Epithelial cell of esophagus (primary cell): ENCODE measurements at places on chromosomes 12 and 14.

DNA sequence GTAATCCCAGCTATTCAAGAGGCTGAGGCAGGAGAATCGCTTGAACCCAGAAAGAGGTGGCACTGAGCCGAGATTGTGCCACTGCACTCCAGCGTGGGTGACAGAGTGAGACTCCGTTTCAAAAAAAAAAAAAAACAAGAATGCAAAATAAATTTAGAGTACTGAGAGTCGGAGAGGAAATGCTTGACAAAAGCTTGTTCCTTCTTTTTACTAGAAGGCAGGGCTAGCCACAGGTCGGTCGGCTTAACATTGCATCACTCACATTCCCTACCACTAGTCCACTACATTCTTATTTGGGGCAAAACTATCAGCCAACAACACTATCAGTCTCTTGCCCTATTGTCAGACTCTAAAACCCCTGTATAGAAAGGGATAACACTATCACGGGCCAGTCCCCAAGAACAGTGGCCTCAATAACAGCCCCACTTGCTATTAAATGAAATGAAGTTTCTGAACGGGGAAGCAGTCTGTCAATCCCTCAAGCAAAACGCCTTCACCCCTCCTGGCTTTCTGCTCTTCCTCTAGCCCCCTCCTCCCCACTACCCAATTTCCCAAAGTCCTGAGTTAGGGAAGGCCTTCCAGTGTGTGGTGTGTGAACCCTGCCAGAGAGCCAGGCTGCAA lies 1.0 kb downstream of the RNF41 start:
- DNase-seq: peak; percentile 42

DNA sequence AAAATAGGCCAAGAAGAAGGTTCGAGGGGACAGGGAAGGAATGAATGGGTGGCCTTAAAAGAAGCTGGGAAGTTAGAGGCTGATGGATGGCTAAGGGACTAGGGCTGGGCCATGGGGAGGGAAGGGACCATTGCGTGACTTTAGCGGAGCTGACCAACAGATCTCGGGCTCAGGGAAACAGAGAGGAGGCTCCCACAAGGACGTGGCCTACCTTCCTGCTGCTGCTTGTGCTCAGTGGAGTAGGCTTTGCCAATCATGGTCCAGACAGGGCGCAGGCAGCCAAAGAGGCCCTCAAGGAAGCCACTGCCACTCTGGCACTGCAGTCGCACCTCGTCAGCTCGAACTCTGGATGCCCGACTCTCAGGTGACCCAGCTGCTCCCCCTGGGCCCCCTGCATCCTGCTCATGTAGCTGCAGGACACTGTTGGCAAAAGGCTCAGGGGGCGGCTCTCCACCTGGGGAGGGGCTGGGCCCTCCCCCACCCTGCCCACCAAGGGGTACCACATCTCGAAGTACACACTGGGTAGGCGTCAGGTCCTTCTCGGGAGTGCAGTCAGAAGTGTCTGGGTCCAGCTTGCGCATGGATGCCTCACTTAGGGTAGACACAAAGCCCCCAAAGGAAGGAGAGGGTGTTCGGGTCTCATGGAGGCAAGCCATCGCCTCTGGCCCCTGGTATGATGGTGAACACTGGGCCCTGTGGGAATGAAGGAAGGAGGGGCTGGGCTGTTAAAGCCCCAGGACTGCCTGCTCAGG lies 12.3 kb downstream of the MAP3K12 start:
- DNase-seq: no peak

DNA sequence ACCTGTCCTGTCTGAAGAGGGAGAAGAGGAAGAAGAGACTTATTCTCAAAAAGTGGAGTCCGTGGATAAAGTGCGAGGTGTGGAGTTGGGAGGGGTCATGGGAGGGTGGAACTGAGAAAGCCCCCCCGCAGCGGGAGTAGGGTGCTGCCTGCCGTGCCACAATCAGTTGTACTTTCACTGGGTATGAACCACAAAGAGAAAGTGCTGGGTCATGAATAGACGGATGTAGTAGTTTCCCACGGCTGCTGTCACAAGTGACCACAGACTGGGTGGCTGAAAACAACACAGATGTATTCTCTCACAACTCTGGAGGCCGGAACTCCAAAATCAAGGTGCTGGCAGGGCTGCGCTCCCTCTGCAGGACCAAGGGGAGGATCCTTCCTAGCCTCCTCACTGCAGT lies 5.5 kb downstream of the DNAH10 start:
- DNase-seq: no peak

DNA sequence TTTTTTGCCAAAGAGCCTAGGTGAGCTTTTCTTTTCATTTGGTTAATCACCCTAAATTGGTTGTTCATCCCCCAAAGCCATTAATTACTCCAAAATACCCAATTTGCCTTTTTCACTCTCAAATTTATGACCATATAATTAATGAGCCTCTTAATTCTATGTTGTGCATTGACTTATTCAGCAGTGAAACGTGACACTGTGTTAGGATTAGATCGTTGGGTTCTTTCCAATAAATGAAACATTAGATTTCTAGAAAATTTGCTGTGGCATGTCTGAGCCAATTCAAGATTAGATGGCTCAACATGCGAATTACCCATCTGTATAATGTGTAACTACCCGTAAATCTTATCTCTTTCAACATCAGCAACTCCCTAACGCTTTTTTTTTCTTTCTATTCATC lies 273.4 kb downstream of the BMP4 start:
- DNase-seq: peak; percentile 10

- no peak for DNase-seq
Measured at GRCh38 chr14:73102806-73103497, 33.4 kb upstream of the PSEN1 start.

DNA sequence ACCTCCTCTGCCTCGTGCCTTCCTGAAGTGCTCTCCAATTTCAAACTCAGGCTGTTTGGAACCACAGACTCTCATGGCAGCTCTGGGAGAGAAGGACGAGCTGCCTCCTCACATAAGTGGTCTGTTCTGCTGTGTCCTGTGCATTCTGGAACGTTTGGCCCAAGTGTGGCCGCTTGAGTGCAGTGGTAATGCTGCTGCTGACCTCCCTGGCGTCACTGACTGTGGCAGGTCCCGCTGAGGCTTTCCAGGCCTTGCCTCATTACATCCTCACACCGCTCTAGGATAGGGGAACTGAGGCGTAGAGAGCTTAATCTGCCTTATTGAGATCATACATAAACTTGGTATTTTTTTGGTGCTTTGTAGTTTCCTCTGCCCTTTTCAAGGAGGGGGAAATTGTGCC lies 14.2 kb downstream of the CCDC92 start:
- no peak for DNase-seq

GRCh38 chr14:74988131-74988530 lies 14.6 kb upstream of the EIF2B2 start:
- peak; percentile 86 for DNase-seq

DNA sequence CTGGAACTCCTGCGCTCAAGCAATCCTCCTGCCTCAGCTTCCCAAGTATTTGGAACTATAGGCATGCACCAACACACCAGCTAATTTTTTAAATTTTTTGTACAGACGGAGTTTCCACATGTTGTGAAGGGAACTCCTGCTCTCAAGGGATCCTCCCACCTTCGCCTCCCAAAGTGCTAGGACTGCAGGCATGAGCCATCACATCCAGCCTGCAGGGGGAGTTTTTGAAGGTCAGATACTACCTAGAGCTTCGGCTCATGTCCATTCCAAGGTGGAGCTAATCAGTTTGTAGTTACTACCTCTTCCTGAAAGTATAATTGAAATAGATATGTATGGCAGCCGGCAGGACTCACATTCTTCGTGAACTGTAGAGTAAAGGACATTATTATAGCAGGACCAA lies 3.7 kb upstream of the TAS2R19 start:
- no peak for DNase-seq

DNA sequence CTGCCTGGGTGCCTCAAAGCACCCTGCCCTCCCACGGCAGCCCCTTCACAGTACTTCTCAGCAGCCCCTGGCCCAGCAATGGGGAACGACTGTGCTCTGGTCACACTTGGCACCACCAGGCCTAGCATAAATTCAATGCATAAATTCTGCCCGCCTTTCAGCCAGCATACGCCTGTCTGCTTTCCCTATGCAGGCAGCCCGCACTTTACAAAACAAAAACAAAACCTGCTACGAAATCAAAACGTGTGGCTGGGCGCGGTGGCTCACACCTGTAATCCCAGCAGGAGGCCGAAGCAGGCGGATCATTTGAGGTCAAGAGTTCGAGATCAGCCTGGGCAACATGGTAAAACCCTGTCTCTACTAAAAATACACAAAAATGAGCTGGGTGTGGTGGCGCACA lies 33.5 kb downstream of the SNRNP35 start:
- DNase-seq: no peak

DNA sequence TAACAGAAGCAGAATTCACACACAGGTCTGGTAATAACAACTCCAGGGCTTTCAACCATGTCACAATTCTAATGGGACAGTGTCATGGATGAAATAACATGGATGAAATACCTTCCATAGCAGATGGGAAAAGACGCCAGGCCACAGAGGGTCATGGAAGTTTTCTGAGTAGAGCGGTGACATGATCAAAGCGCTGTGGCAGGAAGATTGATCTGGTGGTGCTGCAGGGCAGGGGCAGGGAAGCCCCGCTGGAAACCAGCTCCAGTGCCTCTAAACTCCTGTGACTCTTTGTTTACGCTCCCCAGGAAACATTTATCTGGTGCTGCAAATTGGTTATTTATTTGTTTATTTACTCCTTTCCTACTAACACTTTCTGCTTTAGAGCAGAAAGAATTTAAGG lies 108.3 kb upstream of the HMGA2 start:
- no peak for DNase-seq

- peak; percentile 94 for DNase-seq
Measured at GRCh38 chr12:76391461-76391860, 43.2 kb upstream of the BBS10 start.

DNA sequence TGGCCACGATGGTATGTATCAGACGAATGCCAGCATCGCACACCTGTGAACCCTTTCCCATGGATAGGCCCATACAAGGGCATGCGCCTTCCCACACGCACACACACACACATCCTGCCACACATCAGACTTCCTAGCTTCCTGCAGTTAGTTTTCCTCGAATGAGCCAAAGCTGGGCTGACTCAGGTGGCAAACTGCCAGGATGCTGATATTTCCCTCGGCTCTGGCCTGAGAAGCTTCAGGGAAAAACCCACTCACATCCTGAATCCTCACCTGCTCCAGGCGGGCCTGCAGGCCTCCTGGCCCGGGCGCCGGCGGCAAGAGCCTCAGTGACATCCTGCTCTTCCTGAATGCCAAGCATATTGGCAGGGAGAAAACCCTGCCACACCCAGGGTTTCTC lies 22.4 kb downstream of the CALM1 start:
- peak; percentile 99 for DNase-seq

DNA sequence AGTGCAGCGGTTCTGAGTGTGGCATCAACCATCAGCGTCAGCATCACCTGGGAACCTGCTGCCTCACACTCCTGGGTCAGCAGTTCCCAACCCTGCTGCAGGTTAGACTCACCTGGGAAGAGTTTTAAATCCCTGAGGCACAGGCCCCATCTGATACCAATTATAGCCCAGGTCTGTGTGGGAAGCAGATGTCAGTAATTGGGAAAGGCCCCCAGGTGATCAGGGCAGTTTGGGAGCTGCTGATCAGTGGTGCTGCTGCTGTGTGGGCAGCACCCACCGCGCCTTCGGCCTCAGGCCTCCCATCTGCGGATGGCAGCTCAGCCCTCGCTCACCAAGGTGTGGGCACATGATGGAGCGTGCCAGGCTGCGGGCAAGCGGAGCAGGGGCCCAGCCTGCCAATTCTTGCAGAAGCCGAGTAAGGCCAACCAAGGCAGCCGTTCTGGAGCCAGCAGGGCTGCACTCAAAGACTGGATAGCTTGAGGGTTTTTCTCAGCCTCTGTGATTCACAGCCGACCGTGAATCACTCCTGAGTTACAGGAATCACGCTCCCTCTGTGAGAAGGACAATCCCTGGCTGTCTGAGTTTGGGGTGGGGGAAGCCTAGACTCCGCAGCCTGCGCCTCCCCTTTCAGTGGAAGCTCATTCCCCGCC lies 155.6 kb upstream of the SFSWAP start:
- DNase-seq: peak; percentile 30

DNA sequence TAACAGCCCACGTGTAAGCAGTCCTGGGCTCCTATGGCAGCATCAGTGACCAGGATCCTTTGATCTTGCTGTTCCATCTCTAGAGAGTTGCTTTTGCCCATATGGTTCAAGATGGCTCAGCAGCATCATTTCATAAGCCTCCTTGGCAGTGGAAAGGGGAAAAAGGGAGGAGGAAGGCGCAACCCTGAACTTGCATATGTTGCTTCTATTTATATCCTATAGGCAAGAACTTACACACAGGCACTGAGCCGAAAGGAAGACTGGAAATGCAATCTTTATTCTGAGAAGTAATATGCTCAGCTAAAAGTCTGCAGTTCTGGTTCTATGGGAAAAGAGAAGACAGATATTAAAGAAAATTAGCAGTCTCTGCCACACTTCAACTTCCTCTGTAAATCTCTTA lies 167.7 kb upstream of the PLXNC1 start:
- DNase-seq: no peak

GRCh38 chr14:98368221-98368620 lies 903.8 kb downstream of the BCL11B start:
- DNase-seq: peak; percentile 88

GRCh38 chr12:3355378-3355900 lies 135.6 kb upstream of the PRMT8 start:
- DNase-seq: no peak

- no peak for DNase-seq
Measured at GRCh38 chr12:17137396-17137795, 531.4 kb upstream of the LMO3 start.

DNA sequence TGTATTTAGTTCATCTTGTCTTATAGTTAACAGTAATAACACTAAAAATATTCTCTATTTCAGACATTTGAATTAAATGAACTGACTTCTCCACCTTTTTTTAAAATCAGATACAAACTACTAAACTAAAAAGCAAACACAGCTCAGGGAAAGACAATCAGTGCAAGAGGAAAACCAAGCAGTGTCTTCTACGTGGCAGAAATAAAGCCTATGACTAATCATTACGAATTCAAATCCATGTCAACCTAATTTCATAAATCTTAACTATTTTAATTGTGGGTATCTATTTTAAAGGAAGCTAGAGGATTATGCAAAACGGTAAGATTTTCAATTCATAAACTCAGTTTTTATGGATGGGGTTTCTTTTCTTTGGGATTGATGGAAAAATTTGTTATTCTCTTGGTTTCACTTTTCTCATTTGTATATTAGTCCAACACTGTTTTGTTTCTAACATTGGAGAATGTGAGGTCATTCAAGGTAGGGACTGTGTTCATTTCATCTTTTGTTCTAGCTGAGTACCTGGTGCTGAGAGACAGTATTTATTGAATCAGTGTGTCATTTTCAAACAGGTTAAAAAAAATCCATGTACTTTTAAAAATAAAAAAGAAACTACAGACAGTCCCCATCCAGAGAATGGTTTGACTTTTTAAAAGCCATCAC lies 12.8 kb upstream of the PALS1 start:
- DNase-seq: peak; percentile 37

GRCh38 chr14:49058511-49058910 lies 527.7 kb downstream of the RPS29 start:
- no peak for DNase-seq

GRCh38 chr12:32091696-32092095 lies 15.0 kb upstream of the BICD1 start:
- DNase-seq: no peak

DNA sequence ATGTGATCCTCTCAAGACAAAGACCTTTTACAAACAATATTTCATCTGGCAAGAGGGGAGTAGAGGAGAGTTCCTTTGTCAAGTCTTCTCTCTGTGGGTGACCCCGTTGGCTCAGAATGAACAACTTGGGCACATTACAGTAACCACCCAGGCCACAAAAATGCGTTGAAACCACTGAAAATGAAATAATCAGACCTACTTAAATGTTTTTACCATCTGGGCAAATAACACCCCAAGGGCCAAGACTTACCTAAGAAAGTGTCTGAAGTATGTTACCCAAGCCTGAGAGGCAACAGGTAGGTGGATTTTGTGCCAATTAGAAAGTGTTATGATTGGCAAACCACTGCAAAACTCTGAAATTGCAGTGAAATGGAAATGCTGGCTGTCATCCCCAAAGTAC lies 1.3 kb downstream of the TC2N start:
- no peak for DNase-seq
